ENCODE measurements at places on chromosomes 11 and 22.

DNA sequence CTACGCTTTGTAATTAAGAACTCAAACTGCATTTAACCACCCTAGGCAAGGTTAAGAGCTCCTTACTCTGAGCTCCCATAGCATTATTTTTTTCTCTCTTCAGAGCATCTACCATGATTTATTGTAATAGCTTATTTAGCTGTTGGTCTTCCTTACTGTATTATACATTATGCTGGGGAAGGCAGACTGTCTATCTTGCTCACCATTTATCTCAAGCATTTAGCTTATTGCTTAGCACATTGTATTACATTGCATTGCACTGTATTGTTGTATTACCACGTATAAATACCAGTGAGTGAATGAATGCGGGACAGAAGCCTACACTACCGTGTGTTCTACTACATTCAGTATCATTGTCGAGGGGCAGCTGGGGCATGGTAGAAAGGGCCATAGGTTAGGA lies 324.3 kb downstream of the OPCML start:
- no peak for DNase-seq

DNA sequence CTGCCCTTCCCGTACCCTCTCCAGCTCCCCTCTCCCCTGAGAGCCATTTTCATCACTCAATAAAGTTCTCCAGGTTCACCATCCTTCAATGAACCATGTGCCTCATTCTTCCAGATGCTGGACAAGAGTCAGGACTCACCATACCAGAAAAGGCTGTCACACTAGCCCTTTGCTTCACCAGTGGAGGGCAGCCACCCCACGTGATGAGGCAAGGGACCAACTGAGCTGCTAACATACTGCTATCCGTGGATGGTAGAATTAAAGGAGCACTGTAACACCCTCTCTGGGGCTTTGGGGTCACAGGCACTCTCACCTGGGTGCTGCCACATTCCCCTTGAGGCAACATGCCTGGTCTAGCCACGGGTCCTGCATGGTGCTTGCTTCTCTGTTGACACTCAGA lies 13.1 kb upstream of the OR5I1 start:
- no peak for DNase-seq

- no peak for DNase-seq
These were observed 75.1 kb upstream of the SESN3 start for GRCh38 chr11:95306123-95306522.

DNA sequence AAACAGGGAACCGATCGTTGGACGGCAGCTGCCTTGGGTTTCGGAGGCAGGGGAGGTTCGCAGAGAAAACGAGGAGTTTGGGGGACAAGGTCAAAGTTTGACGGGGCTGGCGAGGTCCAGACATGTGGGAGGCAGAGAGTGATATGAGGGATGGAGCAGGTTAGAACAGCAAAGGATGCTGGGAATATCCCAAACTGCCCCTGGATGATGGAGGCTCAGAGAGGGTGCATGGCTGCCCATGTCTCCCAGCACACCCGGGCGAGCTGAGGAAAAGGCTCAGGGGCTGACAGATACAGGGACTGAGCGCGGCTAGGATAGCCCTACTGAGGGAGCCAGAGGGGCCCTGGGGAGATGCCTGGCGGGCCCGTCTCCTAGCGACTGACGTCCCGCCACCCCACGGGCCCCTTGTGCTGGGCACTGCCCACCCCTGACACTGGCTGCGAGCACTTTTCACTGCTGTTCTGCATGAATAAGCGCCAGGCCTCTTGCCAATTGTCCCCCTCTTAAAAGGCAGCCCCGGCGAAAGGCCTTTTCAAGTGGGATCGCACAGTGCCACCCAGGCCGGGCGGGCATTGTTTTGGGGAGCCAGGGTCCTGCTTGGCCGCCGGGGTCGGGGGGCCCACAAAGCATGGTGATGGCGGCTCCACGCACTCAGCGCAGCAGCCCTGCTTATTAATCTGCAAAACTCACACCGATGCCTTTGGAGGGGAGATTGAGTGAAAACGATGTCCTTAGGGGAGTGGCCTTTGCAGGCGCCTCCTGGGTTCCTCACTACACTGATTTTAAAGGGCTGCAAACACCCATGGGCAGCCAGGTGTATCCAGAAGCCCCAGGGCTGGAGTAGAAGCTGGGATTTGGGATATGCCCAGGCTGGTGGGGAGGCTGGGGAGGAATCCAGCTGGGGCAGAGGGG lies 90.0 kb upstream of the LINC01488 start:
- no peak for DNase-seq

DNA sequence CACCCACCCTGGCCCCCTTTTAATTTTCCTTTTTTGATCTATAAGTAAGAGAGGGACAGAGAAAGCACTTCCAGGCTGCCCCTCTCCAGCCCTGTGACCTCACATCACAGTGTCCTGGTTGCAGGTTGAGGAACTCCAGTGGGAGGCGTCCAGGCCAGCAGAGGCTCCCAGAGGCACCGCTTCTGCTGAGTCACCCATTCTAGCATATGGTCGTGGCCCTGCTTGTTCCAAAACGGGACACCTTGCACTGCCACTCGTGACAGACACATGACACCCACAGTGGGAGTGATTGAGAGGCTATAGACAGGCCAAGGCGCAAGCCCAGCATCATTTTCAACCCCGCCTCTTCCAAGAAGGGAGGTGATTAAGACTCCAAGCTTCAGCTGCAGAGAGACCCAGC lies 16.0 kb upstream of the TMPRSS4 start:
- DNase-seq: no peak
